ENCODE measurements at places on chromosomes 2 and 18.

DNA sequence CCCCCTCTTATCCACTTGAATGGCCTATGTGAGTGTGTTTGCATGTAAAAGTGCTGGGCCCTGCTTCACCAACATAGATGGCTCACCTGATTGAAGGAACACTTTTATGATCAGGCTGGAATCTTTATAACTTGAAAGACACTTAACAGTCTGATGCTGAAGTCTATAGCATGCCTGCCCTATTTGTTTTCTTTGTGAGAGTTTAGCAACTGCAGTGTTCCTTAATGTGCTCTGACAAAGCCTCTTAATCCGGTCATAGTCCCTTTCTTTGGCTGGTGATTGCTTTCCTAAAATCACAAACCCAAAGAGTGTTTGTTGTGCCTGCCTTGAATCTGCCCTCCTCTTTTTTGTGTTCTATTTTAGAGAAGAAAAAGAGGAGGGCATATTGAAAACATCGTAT, 1382.8 kb upstream of the CELF4 start:
- DNase-seq = no peak

DNA sequence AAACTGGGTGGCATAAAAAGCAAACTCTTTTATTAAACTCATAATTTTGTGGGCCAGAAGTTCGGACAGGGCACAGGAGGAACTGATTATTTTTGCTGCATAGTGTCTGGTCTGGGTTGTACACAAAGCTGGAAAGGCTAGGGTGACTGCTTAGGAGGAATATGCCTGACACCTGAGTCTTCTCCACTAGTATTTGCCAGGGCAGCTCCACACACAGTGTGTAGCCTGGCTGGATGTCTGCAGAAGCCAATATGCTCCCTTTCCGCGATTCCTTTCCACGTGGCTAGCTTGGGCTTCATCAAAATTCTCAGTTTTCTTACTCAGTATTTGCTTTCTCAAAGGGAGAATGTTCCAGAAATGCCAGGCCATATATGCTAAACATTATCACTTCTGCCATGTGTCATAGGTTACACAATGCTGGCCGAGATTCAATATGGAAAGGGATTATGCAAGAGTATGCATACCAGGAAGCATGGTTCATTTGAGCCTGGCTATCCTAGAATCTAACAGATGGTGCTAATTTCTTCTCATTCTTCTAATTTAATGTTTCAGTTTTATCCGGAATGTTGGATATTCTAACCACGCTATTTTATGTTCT, 142.7 kb upstream of the DOK6 start:
- DNase-seq = no peak

- DNase-seq = no peak
Measured at GRCh38 chr18:34592961-34593382, 117.1 kb upstream of the DTNA start.

- no peak for DNase-seq
Measured at GRCh38 chr2:84717302-84717701, 163.6 kb downstream of the TRABD2A start.

DNA sequence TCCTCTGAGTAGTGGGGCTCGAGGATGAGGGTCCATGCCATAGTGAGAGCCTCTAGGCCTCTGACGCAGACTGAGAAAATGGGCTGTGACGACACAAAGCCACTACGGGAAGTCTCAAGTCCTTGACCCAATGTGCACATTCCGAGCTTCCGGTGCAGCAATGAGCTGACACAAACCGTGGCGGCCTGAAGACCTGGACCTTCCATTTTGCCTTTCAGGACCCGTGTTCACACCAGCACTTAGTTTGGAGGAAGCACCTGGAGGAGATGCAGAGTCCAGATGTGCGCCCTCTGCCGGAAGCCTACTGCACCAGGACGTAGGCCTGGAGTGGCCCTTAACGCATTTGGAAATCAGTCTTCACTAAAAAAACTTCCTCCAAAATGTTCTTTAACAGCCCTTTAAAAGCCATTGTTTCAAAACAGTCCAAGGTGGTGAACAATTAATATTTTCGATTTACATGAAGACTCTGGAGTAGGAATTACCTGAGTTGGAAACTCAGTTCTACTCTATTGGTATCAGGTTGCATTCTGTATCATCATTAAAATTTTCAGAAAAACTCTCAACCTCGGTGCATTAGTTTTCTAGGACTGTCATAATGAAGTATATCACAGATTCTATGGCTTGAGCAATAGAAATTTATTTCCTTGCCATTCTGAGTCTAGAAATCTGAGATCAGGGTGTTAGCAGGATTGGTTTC, 33.9 kb downstream of the BMP10 start:
- DNase-seq = peak; percentile 45

GRCh38 chr18:67310826-67311225, 205.7 kb downstream of the DSEL start:
- DNase-seq = no peak

- no peak for DNase-seq
Measured at GRCh38 chr2:226267516-226268289, 531.9 kb downstream of the IRS1 start.

- no peak for DNase-seq
Measured at GRCh38 chr2:14363137-14363536, 269.4 kb upstream of the LRATD1 start.

DNA sequence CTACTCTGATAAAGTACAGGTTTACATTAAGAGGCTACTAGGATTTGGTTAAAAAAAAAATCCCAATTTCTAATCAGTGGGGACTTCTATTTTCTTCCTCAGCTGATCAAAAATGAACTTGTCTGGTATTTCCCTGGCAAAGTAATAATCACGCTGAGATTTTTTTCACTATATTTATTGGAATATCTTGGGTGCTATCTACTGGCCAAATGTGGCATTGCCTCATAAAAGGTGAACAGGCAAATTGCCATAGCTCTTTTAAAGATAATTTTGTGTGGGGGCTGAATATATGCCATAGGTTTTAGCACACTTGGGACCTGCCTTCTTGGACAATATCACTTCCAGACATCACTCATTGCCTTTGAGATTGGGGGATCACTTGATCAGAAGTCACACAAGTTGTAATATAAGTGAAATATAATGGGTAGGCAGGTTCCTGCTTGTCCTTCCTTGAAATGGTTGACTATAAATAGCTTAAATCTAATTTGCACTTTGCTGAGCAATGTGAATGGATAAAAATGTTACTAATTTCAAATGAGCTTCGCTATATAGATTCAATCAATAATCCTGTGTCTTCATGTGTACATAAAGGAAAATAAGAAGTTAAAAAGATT, 7.0 kb upstream of the NXPH2 start:
- DNase-seq = no peak

GRCh38 chr2:181774685-181775084, 94.4 kb upstream of the NEUROD1 start:
- no peak for DNase-seq

- no peak for DNase-seq
Measured at GRCh38 chr2:194610297-194610696, 1046.7 kb upstream of the SLC39A10 start.

DNA sequence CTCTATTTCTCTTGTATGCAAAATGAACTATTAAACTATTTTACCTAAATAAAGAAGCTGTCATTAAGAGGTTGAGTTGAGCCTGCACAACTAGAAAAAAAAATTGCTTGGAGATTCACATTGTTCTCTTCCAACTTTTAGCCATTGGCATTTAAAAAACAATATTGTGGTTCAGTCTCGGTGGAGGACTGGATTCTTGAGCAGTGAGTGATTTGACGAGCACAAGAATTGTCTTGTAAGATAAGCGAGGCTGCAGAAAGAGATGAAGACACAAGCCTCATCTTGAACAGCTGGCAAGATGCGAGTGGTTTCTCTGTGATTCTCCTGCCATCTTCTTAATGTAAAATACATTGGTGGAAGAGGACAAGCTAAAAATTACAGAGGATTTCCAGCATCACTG, 67.0 kb downstream of the GALR1 start:
- DNase-seq = no peak

DNA sequence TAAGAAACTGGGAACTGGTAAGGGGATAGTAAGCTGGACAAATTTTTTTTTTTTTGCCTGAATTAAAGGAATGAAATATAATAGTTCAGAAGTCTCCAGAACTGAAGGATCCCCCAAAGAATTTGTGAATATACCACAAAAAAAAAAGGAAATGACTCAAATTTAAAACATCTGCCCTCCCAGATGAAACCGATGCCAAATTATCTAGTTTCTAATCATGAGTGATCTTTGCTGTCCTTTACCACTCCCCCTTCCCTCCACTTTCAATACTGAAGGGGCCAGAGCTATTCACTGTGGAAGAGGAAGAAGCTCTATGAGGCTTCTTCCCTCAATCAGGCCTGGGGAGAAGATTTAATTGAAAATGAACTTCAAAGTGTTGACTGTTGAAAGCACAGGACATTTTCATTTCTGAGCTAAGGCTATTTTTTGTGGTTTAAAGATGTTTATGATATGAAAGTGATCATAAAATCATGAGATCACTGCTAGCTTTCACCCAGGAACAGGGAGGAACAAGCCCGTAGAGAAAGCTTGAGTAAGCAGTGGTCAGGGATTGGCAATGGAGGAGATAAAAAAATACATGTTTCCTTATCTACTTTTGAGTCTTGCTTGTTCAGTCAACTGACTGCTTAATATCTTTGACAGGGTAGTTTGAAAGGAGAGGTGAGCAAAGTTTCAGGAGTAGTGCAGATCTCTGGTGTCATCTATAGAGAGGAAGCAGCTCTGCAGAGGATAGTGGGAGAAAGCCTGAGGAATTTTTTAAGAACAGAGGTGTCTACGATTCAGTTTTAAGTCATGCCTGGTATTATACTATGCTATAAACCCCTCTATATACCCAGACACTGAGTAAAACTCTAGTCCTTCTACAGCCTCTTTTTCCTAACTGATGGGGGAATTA, 409.5 kb upstream of the FIGN start:
- no peak for DNase-seq

Measured in stimulated activated CD8-positive, alpha-beta memory T cell treated with anti-CD3 and anti-CD28 coated beads, Interleukin-2, amount 100 ng/mL, for 48 hours (primary cell).